ENCODE measurements at places on chromosomes 3 and 15. TPM values are rescaled to one million over a fixed set of nuclear protein-coding genes. Genes with fewer than 3 reads are reported as not detected.

DNA sequence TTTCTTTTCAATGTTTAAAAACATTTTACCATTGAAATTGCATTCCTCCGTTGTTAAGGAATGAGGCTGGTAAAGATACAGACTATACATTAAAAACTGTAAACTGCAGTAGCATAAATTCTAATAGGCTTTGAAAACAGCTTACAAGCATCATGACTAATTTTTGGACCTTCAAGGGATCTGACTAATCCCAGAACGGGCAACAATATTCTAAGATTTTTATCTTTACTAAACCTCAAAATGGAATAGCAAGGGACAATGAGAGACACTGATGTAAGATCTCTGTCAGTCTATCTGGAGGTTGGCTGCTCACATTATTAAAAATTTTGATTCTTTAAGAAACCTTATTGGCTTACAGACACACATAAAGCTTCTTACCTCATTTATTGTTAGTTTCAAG, 74.7 kb downstream of the BTD start:
- no peaks in the 10 kb centered on the region for H3K27me3 ChIP-seq
- H3K4me1 ChIP-seq = no peaks in the 10 kb centered on the region
- peaks cover 65% of the 10 kb centered on the region for H3K36me3 ChIP-seq

GRCh38 chr3:127532561-127533203, 57.9 kb downstream of the TPRA1 start:
- no peak for DNase-seq
- no peaks in the 10 kb centered on the region for H3K4me1 ChIP-seq
- H3K4me3 ChIP-seq = no peak overlapping the region
- H3K36me3 ChIP-seq = no peaks in the 10 kb centered on the region
- H3K27me3 ChIP-seq = peaks cover 24% of the 10 kb centered on the region

GRCh38 chr3:186025161-186025560, 83.7 kb downstream of the ETV5 start:
- H3K27ac ChIP-seq = no peak overlapping the region
- DNase-seq = no peak
- no peaks in the 10 kb centered on the region for H3K36me3 ChIP-seq
- peaks cover 6% of the 10 kb centered on the region for H3K27me3 ChIP-seq

GRCh38 chr15:48085591-48085930, 35.2 kb upstream of the SLC24A5 start:
- no peak for DNase-seq
- no peaks in the 10 kb centered on the region for H3K4me1 ChIP-seq
- H3K36me3 ChIP-seq = no peaks in the 10 kb centered on the region
- no peak overlapping the region for H3K27ac ChIP-seq

- no peak overlapping the region for H3K4me3 ChIP-seq
- no peaks in the 10 kb centered on the region for H3K36me3 ChIP-seq
- no peaks in the 10 kb centered on the region for H3K27me3 ChIP-seq
Observed at GRCh38 chr15:88644741-88645140, 5.9 kb downstream of the ISG20 start.

GRCh38 chr15:28167042-28167441, 67.9 kb upstream of the OCA2 start:
- H3K27me3 ChIP-seq = no peaks in the 10 kb centered on the region
- DNase-seq = no peak
- H3K27ac ChIP-seq = no peak overlapping the region
- H3K4me3 ChIP-seq = no peak overlapping the region

DNA sequence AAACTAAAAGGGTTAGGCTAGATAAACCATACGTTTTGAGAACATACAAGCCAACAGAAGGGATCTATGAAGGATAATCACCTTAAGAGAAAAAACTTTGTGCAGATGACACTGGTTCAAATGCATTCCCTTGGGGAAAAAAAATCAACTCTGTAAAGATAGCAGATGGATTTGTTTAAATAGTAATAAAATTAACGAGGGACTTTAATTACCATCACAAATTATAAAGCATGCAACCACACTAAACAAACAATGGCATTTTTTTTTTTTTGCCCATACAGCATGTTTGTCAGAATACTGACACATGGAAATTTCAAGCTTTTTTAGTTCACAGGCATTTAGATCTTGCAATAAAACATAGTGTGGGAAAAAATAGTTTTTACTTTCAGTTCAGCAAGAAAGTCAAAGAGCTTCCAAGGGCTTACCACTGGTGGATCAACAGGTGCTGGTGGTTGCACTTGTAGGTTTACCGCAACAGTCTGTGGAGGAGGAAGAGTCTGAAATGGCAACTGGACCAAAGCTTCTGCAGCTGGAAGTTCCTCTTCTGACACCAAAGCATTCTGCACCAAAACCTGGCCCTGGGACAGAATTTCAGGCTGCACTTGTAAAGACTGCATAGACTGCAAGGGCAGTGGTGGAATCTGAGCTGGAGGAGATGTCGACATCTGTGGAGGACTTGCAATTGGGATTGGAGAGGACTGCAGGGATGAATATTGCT, 53.1 kb downstream of the PHC3 start:
- H3K27me3 ChIP-seq = no peaks in the 10 kb centered on the region
- no peak for DNase-seq
- no peak overlapping the region for H3K4me3 ChIP-seq

GRCh38 chr3:12978682-12979081, 94.5 kb downstream of the IQSEC1 start:
- no peak overlapping the region for H3K4me3 ChIP-seq
- no peaks in the 10 kb centered on the region for H3K27me3 ChIP-seq
- no peak for DNase-seq
- H3K27ac ChIP-seq = no peak overlapping the region
- peaks cover 40% of the 10 kb centered on the region for H3K4me1 ChIP-seq

- H3K27ac ChIP-seq = no peak overlapping the region
- H3K4me3 ChIP-seq = no peak overlapping the region
- no peak for DNase-seq
- H3K36me3 ChIP-seq = no peaks in the 10 kb centered on the region
Observed at GRCh38 chr3:9339761-9340471, 22.9 kb upstream of the THUMPD3 start.

GRCh38 chr15:77416954-77417353, 3.0 kb downstream of the PEAK1 start:
- peaks cover 85% of the 10 kb centered on the region for H3K4me1 ChIP-seq
- no peak overlapping the region for H3K4me3 ChIP-seq
- H3K27ac ChIP-seq = peak overlapping the region; percentile 3

DNA sequence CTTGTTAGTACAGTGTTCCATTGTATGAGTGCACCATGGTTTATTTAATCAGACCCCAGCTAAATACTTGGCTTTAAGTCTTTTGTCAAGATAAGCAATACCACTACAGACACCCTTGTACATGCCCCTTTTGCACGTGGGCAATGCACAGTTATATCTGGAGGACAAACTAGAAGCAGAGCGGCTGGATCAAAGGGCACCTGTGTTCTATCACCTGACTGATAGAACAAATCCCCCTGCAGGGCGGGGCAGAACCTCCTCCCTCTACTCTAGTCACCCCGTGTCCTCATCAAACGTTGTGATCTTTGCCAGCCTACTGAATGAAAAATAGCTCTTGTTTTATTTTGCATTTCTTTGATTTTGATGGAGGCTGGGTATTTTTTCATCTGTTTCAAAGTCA, 314.9 kb downstream of the TLE3 start:
- H3K4me3 ChIP-seq = no peak overlapping the region
- no peak for DNase-seq
- peaks cover 80% of the 10 kb centered on the region for H3K27me3 ChIP-seq
- no peaks in the 10 kb centered on the region for H3K36me3 ChIP-seq
- H3K27ac ChIP-seq = no peak overlapping the region

DNA sequence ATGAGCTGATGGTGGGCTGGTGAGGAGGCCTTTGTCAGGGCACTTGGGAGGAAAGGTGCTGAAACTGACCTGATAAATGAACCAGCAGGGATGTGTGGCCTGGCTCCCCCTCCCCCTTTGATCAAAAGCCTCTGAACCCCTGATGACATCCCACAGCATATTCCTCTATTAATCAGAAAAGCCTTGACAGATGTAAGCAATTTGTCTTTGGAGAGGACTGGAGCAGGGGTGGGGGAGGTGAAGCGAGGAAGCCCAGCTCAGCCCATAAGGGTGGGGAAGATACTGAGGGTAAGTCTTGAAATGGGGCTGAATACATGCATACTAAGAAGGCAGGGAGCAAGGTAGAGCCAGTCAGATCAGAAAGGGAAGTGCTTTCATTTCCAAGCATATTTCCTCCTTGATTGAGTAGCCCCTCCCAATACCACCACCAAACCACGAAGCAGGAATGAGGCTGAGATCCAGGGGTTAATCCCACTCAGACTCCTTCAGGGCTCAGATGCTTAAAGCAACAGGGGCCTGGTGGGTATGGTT, 34.7 kb upstream of the MRPS22 start:
- peaks cover 17% of the 10 kb centered on the region for H3K27me3 ChIP-seq
- H3K36me3 ChIP-seq = no peaks in the 10 kb centered on the region
- DNase-seq = no peak
- no peak overlapping the region for H3K27ac ChIP-seq
- no peaks in the 10 kb centered on the region for H3K4me1 ChIP-seq

DNA sequence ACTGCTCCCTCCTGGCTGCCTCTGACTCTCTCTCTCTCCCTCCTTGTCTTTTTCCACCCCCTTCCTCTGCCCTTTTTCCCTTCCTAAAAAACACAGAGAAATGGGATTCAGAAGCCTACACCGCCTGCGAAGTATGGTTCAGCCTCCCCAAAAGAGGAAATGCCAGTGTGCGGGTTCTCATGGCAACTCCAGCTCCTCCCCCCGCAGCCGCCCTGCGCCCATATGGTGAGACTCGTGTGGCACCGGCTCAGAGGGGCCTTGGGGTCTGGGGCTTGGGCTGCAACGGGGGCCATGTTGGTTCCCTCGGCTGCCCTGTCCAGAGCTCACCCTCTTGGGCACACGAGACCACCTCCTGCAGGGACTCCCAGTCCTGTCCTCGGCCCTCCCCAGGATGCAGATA, 23.6 kb upstream of the LINGO1 start:
- DNase-seq = no peak
- H3K4me3 ChIP-seq = no peak overlapping the region
- peaks cover 60% of the 10 kb centered on the region for H3K27me3 ChIP-seq
- no peak overlapping the region for H3K27ac ChIP-seq
- no peaks in the 10 kb centered on the region for H3K36me3 ChIP-seq
- no peaks in the 10 kb centered on the region for H3K4me1 ChIP-seq

- DNase-seq = peak; percentile 44
- H3K27ac ChIP-seq = no peak overlapping the region
- H3K4me3 ChIP-seq = no peak overlapping the region
- no peaks in the 10 kb centered on the region for H3K36me3 ChIP-seq
Observed at GRCh38 chr3:9064850-9065249, 101.6 kb upstream of the RAD18 start.

DNA sequence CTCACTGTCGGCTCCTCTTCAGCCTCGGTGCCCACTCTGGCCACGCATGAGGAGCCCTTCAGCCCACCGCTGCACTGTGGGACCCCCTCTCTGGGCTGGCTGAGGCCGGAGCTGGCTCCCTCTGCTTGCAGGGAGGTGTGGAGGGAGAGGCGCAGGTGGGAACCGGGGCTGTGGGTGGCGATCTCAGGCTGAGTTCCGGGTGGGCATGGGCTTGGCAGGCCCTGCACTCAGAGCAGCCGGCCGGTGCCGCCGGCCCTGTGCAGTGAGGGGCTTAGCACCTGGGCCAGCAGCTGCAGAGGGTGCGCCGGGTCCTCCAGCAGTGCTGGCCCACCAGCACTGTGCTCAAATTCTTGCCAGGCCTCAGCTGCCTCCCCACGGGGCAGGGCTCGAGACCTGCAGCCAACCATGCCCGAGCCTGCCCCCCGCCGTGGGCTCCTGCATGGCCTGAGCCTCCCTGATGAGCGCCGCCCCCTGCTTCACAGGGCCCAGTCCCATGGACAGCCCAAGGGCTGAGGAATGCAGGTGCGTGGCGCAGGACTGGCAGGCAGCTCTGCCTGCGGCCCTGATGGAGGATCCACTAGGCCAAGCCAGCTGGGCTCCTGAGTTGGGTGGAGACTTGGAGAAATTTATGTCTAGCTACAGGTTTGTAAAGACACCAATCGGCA, 899.1 kb downstream of the SI start:
- no peaks in the 10 kb centered on the region for H3K4me1 ChIP-seq
- H3K36me3 ChIP-seq = no peaks in the 10 kb centered on the region
- H3K27me3 ChIP-seq = no peaks in the 10 kb centered on the region
- H3K27ac ChIP-seq = no peak overlapping the region

- peaks cover 85% of the 10 kb centered on the region for H3K4me1 ChIP-seq
- peak overlapping the region; percentile 56 for H3K4me3 ChIP-seq
- no peaks in the 10 kb centered on the region for H3K36me3 ChIP-seq
- H3K27ac ChIP-seq = peak overlapping the region; percentile 84
- no peaks in the 10 kb centered on the region for H3K27me3 ChIP-seq
Observed at GRCh38 chr3:29335943-29336342, 55.1 kb downstream of the RBMS3 start.

- DNase-seq = no peak
- no peaks in the 10 kb centered on the region for H3K27me3 ChIP-seq
- H3K36me3 ChIP-seq = no peaks in the 10 kb centered on the region
- H3K27ac ChIP-seq = no peak overlapping the region
Observed at GRCh38 chr15:65942436-65942835, 73.1 kb downstream of the RAB11A start.

DNA sequence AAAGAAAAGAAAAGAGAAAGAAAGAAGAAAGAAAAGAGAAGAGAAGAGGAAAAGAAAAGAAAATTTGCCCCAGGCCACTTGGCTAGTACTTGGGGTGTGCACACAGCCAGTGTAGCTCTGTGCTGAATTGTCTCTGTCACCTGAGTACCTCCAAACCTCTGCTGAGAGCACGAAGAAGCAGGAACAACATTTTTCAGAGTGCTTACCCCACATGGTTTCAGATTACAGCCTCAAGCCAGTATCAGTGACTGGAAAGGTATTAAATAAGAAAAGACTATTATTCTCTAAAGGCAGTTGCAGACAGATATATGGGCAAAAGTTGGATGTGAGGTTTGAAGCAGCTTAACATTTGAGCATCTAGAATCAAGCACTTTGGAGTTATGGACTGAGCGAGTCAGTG, 113.3 kb upstream of the PHLDB2 start:
- H3K4me1 ChIP-seq = peaks cover 26% of the 10 kb centered on the region
- no peaks in the 10 kb centered on the region for H3K27me3 ChIP-seq
- DNase-seq = no peak
- no peaks in the 10 kb centered on the region for H3K36me3 ChIP-seq
- no peak overlapping the region for H3K4me3 ChIP-seq

- H3K4me3 ChIP-seq = no peak overlapping the region
- H3K4me1 ChIP-seq = no peaks in the 10 kb centered on the region
- H3K27me3 ChIP-seq = no peaks in the 10 kb centered on the region
- H3K27ac ChIP-seq = no peak overlapping the region
Observed at GRCh38 chr15:67401336-67401735, 119.6 kb upstream of the C15orf61 start.

The GP9 gene
- not detected for total RNA-seq

The TMEM212 gene
- total RNA-seq = not detected

The CYP8B1 gene
- not detected for total RNA-seq

The CPN2 gene
- 2.4 TPM for total RNA-seq

The IMPG2 gene
- 0.11 TPM for total RNA-seq

The KLHL40 gene
- 0.22 TPM for total RNA-seq

The SKOR1 gene
- total RNA-seq = 0.22 TPM

The LRRIQ4 gene
- not detected for total RNA-seq

The CLDN1 gene
- 0.08 TPM for total RNA-seq

The PPM1M gene
- 9.2 TPM for total RNA-seq

The ATP10A gene
- 0.58 TPM for total RNA-seq

The LMAN1L gene
- total RNA-seq = 8.1 TPM

The TCF12 gene
- total RNA-seq = 52.1 TPM

The KAT2B gene
- 94.3 TPM for total RNA-seq

Measured in left ventricle myocardium inferior (tissue), 1 donor.